ENCODE measurements at places on chromosomes 4 and X.

GRCh38 chrX:153430796-153431195, 15.1 kb downstream of the TREX2 start:
- no peak for DNase-seq

- DNase-seq = no peak
Observed at GRCh38 chrX:42955349-42955748, 177.4 kb upstream of the PPP1R2C start.

DNA sequence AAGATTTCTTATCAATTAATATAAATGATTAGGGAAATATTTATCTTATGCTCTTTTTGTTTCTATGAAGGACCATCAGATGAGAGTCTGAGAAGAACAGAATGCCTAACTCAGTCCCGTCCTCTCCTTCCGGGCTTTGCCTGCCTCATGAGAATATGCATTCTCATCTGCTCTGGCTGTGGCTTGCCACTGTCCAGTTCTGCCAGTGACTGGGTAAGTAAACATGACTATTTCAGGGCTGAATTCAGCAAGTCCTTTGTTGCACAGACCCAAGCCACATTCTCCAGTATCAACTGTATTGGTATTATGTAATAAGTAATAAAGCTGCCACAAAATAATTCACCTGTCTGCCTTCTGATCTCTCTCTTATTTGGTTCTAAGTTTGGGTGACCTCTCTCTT, 110.7 kb downstream of the WDFY3 start:
- no peak for DNase-seq

GRCh38 chr4:1850276-1850675, 5.7 kb downstream of the LETM1 start:
- DNase-seq = no peak

GRCh38 chr4:5027346-5027745, 8.1 kb upstream of the CYTL1 start:
- no peak for DNase-seq

DNA sequence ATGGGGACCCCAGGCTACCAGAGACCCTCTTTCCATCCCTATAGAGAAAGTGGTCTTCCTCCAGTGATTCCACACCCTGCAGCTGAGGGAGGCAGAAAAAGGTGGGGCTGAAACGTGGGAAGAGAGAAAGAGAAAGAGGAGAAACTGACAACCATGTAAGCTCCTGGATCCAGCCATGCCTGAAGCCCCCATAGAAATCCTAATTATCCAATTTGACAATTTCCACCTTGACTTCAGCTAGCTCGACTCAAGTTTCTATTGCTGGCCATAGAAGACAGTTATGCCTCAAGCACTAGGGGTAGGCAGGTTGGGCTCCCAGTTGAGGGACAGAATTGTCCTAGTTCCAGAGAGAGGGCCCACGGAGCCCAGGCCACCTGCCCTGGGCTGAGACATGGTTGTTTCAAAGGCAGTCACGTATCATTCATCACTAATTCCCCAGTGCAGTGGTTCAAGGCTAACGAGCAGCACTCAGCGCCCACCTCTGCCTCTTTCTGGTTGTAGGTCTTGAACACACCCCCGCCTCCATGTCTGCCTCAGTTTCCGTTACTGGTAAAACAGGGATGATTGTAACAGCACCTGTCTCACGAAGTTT, 39.8 kb upstream of the ASMTL start:
- DNase-seq = no peak

- no peak for DNase-seq
Observed at GRCh38 chrX:104707572-104707971, 141.6 kb downstream of the IL1RAPL2 start.

DNA sequence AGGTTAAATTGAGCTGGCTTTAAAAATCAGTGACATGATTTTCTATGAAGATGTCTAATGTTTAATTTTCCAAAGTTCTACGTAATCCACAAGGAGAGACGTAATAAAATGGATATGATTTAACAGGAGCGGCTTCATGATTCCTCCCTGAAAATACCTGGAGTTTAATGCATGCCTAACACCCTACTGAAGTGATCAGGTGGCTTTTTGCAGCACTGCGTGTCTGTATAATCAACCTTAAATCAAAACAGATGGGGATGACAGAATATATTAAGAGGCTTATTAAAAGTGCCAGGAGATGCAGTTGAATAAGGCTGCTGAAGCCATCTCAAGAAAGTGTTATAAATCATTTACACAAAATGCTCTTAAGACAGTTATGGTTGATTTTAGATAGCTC, 112.4 kb upstream of the TLR3 start:
- no peak for DNase-seq

- DNase-seq = no peak
Observed at GRCh38 chr4:17654701-17655100, 40.3 kb downstream of the MED28 start.

Measured in CD8-positive, alpha-beta T cell (primary cell).